Suppressor macrophage (primary cell): ENCODE measurements at places on chromosomes 2 and 18.
A peak's percentile ranks its signal among the peaks of the same experiment; 100 is the strongest.

DNA sequence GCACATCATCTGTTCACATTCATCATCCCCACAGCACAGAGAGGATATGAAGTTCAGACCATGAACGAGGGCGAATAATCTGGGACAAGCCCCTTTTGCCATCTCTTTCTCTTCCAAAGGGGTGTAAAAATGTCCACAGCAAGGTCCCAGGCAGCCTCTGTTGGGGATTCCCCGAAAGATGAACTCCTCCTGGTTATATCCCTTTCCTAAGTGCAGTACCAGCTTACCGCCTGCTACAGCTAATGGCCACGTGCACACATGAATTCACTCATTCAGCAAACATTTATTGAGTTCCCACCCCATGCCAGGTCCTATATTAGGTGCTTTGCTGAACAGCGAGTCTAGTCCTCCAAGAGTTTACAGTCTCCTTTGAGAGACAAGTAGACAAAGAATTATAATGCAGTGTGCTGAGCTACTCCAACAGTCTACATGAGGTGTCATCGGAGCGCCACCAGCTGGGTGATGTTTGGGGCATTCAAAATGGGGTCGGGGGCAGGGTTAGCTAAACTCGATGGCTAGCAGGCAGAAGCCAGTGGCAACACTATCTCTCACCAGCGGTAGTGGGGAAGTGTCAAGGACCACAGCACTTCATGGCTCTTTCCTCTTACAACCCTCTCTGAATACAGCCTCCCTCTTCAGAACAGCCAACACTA, 228.9 kb downstream of the TMEM163 start:
- no peak for DNase-seq

DNA sequence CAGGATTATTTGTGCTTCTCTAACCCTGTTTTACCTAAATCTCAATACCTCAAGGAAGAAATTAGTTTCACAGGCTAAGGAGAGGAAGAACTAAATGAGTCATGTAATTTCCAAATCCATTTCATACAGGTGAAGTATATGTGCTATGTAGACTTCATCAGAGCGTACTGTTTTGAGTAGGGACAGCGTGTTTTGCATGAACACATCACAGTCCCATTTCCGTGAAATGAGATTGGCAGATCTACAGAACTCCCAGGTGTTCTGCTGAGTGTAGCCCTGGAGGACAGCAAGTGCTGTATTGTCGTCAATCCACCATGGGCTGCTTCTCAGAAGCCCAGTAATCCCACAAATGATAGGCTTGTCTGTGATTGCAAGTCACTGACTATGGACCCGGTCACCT, 97.7 kb downstream of the XRCC5 start:
- DNase-seq = no peak

DNA sequence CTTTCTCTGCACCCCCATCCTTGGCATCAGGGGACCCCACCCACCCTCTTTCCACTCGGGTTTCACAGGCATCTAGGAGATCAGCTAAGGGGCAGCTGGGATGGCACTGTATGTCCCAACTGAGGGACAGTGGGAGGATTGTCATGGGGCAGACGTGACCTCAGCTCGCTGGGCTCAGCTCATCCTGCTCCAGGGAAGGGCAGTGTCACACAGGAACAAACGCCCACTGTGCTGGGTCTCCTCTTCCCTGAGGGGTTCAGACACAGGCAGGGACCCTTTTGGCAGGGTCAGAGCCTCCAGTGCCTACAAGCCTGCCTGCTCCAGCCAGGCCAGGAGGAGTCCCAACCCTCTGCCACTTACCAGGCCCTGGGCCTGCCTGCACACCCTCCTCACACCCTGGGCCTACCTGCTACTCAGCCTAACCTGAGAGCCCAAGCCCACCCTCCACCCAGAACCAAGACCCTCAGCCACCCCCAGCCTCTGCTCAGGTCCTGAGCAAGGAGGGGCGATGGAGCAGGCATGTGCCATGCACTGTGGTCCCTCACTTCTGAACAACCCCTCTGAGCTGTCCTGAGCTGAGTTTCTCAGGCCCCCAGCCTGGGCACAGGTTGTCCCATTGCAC, 68.2 kb downstream of the HS1BP3 start:
- peak; percentile 83 for DNase-seq

DNA sequence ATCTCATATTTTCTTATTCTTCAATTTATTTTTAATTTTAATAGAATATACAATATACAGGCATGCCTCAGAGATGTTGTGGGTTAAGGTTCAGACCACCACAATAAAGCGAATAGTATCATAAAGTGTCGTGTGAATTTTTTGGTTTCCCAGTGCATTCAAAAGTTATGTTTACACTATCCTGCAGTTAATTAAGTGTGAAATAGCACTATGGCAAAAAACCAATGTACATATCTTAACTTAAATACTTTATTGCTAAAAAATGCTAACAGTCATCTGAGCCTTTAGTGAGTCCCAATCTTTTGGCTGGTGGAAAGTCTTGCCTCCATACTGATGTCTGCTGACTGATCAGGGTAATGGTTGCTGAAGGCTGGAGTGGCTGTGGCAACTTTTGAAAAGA, 637.6 kb downstream of the TDRD15 start:
- DNase-seq = no peak

DNA sequence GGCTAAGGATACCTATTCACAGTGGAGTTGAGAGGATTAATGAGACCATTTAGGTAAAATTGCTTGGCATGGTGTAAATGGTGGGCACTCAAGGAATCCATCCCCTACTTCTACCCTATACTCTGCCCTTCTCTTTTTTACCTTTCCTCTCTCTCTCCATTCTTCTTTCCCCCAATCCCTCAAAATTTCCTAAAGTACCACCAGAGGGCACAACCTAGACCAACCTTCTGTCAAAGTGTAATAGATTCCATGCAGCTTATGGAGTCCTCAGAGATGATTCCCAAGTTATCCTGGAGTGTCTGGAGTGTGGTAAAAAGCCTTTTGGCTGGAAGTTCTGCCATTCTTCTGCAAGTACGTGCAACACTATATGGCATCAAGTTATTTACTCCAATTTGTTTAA, 33.0 kb upstream of the CCDC195 start:
- DNase-seq = no peak

- DNase-seq = no peak
These were observed 126.0 kb upstream of the MSH6 start for GRCh38 chr2:47656715-47657600.

- no peak for DNase-seq
These were observed 277.2 kb upstream of the HS6ST1 start for GRCh38 chr2:128595763-128596395.

- no peak for DNase-seq
These were observed 314.8 kb downstream of the CYP26B1 start for GRCh38 chr2:71832844-71833243.

GRCh38 chr2:213863541-213863940, 547.3 kb upstream of the VWC2L start:
- no peak for DNase-seq

GRCh38 chr18:8643326-8643878, 34.2 kb downstream of the RAB12 start:
- DNase-seq = no peak

DNA sequence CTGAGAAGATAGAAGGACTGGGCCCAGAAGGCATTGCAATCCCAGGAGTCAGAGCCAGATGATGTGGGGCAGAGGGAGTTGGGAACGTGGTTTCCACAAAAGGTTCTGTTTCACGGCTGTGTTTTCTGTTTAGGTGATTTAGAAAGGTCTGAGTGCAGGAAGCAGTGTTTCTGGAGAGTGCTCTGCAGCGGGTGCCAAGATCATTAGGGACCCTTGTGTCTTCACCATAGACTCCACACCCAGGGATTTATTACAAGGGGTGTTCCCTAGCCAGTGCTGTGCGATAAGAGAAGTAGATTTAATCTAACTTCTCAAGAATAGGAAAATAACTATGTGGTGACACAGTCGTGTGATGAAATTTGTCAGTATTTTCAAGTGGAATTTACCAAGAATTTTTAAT, 221.1 kb upstream of the TPO start:
- no peak for DNase-seq

DNA sequence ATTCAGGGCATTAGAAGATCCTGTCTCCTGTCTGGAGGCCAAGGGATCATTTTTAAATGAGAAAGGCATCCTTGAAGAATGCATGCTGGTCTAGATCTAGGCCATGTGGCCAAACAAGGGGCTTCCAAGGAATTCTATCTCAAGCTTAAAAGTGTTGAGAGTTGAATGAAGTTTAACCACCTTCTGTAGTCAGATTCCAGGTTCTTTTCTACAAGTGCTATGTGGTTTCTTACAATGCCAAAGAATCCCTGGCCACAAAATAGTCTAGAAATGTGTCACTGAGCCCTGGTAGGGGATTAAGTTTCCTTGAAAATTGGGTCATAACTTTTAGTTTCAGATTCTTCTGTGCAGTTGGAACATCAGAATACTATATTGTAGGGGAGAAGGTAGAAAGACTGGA, 640.7 kb upstream of the ACVR2A start:
- no peak for DNase-seq

GRCh38 chr18:46096651-46097300, 1.3 kb downstream of the ATP5F1A start:
- DNase-seq = peak; percentile 13

DNA sequence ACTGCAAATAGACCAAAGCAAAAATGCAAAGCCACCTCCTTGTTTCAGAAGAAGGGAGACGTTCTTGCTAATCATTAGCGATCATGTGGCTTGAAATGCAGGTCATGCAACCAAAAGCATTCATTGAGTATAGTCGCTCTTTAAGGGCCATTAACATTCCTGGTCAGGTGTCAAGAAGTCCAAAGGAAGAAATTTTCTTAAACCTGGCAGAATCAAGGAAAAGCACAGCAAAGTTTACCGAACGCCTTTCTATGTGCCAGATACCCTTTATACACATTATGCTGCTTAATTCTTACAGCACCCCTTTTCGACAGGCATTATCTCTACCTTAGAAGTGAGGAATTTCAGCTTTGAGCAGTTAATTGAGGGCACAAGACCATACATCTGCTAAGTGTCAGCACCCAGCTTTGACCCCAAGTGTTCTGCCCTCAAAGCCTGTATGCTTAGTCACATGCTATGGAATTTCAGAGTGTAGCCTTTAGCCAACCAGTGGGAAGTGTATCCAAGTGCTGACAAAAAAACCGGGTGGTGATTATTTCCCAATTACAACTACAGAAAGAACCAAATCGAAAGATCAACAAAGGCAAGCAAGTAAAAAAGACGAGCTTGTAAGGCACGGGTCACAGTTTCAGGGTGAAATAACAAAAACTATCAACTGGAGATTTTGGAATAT, 70.8 kb downstream of the EPHA4 start:
- DNase-seq = no peak

DNA sequence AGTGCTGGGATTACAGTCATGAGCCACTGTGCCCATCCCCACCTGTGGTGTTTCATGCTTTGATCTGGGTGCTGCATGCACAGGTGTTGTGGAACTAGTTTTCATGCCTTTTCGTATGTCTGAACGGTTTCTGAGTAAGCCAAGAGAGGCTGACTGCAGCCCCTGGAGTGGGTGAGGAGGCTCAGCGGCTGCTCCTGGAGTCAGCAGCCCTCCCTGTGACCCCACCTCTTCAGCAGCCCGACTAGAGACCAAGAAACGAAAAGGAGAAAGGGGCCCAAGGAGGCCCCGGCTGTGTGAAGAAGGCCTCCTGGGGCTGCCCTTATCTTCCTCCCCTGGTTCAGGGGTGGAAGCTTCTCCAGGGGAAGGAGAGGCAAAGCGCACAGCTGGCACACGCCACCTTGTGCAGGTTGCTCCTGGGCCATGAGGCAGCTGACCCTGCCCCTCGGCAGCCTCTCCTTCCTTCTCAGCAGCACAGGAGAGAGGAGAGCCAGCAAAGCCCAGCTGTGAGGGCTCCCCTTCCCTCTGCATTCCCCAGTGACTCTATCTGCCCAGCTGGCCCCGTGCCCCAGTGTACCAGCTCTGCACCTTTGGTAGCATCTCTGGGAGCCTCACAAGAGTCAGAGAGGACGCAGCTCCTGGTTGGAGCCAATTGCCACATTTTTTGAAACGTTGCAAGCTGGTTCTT, 182.5 kb upstream of the HS6ST1 start:
- no peak for DNase-seq

- DNase-seq = no peak
These were observed 593 bp upstream of the NRBP1 start for GRCh38 chr2:27427863-27428212.

GRCh38 chr18:75438891-75439290, 11.4 kb upstream of the SMIM21 start:
- no peak for DNase-seq

DNA sequence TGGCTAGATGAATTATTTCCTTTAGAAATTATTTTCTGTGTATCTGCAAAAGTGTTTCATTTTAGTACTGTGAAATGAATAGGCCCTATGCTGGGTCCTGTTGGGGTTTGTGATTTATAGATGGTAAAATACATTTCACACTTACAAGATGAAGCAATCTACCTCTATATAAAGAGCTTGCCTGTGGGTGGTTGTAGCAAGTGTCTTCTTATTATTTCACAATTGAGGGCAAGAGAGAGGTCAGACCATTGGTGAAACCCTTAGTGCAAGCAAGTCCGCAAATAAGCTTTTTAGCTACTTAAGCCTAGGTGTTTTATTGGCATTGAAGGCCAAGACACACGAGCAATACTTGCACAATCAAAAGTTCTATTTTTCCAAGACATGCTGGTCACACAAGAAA, 153.1 kb downstream of the FMNL2 start:
- peak; percentile 62 for DNase-seq

DNA sequence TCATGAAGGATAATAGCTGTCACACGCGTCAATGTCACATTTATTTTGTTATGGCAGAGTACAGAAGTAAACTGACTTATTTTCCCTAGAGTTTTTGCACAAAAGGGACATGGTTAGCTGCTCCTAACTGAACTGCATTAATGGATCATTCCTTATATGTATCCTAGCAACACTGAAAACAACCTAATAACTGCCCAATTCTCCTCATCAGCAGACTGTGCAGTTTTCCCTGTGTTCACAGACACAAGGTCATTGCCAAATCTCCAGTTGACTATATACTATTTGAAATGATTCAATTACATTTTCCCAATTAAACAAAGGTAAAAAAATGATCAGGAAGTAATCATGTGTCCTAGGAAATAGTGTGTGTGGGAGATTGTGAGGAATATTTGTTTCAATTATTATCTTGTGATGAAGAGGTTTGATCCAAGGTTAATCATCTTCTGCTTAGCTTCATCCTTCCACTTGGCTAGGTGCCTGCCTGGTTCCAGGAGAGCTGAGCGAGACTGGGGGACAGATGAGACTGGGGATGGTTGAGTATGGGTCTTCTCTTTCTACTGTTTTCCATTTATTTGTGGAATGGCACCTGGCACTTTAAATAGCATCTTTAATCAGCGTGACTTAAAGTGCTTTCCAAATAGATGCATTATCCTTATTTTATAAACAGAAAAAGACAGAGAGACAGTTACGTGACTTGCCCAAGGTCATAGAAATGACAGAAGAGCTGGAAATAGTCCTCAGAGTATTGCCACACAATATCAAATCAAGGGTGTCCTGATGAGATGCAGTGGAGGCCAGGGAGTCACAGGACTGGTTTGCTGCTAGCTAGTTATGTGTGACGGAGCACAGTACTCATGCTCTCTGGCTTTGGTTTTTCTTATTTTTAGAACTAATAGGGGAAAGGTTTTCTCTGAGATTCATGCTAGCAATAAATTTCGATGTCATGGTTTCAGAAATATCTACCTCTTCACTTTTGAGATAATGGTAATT, 335.6 kb downstream of the PIK3C3 start:
- DNase-seq = no peak
